Foreskin melanocyte (primary cell): ENCODE measurements at places on chromosomes 7 and 10.
A peak's percentile ranks its signal among the peaks of the same experiment; 100 is the strongest.

DNA sequence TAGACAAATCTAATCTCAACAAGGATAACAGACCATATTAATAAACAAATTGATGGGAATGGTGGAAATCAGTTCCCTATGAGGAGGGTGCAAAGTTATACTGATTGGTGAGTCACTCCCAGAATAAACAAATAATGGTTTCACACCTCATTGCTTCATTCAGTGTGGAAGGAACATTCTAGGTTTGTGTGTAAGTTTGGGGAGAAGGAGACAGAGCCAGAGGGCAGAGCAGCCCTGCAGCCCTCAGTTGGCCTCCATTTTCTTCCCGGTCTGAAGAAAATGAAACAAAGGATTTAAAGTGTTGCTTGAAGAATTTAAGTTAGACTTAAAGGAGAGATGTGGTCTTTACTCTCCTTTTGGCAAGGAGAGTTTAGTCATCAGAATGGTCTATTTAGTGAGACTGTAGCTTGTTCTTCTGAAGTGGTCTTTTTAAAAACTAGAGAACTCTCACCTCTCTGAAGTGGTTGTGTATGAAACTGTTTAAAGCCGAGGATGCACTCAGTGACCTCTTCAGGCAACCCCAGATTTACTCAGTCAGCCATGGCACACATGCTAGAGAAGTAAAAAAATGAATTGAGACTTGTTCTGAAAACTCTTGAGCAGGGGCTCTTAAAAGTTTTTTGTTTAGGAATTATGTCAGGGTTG is 27.2 kb downstream of the IKZF1 start:
- no peak for DNase-seq

- DNase-seq: no peak
These were observed 19.5 kb upstream of the FOXL3 start for GRCh38 chr7:270351-270983.

- DNase-seq: no peak
These were observed 58.4 kb downstream of the C10orf105 start for GRCh38 chr10:71661060-71661622.

GRCh38 chr7:135929722-135930141 is 47.4 kb downstream of the MTPN start:
- no peak for DNase-seq

GRCh38 chr10:132588301-132589013 is 50.9 kb downstream of the INPP5A start:
- peak; percentile 60 for DNase-seq

DNA sequence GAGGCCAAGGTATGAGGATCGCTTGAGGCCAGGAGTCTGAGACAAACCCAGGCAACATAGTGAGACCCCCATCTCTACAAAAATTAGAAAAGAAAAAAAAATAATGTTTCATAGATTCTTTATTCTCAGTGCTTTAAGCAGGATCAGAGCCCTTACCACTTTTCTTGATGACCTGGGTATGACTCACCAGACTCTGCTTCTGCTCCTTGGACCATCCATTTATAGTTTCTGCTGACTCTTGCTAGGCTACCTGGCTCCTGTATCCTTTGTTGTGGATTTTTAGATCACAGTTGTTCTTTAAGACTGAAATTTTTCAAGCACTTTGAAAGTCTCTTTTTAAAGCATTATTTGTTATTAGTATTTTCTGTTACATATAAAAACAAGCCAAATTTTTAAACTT is 411.1 kb downstream of the GFRA1 start:
- no peak for DNase-seq

- DNase-seq: peak; percentile 96
These were observed at the start of the genes MRPL32 and PSMA2 for GRCh38 chr7:42931834-42932651. TSS of gene MRPL32 (plus strand) at chr7:42932376. CDS start at chr7:42932387, 11 bp downstream. TSS of gene PSMA2 (minus strand) at chr7:42932174. CDS start at chr7:42932158, 16 bp downstream.

GRCh38 chr7:16839646-16840045 is 34.8 kb upstream of the AGR2 start:
- peak; percentile 57 for DNase-seq

DNA sequence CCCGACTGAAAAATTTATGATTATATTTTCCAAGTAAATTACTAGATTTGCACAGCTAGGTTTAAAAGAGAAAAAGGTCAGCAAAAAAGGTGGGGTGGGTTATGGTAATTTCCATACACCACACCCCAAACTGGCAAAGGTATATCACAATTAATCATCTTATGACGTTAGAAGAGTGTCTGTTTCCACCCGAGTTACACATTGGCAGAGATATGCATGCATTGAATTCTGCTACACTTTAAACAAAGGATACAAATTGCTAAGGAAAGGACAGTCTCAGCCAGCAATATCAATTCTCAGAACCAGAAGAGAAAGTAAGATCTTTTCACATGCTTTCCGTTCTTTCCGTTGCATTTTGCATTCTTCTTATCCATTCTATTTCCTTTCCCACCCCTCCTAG is 843.3 kb downstream of the GATA3 start:
- DNase-seq: no peak

GRCh38 chr7:69603351-69603750 is 5.1 kb downstream of the AUTS2 start:
- DNase-seq: no peak

- DNase-seq: no peak
These were observed 650 bp upstream of the ZFAND2A start for GRCh38 chr7:1160670-1161021.

DNA sequence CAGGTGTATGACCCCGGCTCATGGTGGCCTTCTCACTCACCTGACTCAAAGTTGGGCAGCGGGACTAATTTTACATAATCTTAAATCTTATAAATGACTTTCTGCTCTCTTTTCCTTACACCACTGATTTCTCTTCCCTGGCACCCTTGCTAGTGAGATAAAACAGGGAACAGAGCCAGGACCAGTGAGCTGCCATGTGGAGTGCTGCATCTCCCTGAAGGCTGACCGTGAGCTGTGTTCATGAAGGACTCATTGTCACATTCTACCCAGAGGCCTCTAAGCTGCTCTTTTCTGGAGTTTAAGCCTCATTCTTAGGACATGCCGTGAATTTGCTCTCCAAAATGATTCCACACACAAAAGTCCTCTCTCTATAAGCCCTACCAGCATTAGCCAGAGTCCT is 762.3 kb downstream of the AUTS2 start:
- DNase-seq: no peak

DNA sequence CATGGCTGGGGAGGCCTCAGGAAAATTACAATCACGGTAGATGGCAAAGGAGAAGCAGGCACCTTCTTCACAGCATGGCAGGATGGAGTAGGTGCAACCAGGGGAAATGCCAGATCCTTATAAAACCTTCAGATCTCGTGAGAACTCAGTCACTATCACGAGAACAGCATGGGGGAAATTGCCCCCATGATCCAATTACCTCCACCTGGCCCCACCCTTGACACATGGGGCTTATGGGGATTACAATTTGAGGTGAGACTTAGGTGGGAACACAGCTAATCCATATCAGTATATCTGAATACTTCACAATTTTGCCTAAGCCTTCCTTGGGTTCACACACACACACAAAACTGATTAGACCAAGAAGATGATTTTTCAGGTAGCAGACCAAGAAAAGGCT is 145.1 kb upstream of the COL1A2 start:
- DNase-seq: no peak

- no peak for DNase-seq
These were observed 157.3 kb downstream of the CACNA2D1 start for GRCh38 chr7:82286096-82286797.

- DNase-seq: no peak
These were observed 101.2 kb upstream of the POT1 start for GRCh38 chr7:125030756-125031387.

GRCh38 chr10:49359349-49360270 is 36.3 kb downstream of the DRGX start:
- peak; percentile 38 for DNase-seq

- DNase-seq: no peak
These were observed 30.6 kb downstream of the SEC61G start for GRCh38 chr7:54728411-54728810.

DNA sequence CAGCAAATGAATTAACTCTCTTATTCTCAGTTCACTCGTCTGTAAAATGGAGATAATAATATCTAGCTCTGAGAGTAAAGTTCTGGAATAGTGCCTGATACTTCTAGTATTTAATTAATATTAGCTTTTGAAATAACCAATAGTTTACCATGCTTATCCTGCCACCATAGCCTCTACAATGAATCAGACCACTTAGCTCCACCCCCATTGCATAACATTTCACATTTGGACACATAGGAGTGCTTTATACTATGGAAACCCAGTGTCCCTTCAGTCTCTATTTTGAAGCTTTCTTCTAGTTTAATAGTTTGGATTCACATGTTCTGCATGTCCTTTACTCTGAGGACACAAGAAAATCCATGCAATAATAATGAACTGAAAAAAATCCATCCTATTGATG is 427.3 kb upstream of the C7orf33 start:
- DNase-seq: no peak
